GOT3 (cell line): ENCODE measurements at places on chromosomes 2 and 18.

DNA sequence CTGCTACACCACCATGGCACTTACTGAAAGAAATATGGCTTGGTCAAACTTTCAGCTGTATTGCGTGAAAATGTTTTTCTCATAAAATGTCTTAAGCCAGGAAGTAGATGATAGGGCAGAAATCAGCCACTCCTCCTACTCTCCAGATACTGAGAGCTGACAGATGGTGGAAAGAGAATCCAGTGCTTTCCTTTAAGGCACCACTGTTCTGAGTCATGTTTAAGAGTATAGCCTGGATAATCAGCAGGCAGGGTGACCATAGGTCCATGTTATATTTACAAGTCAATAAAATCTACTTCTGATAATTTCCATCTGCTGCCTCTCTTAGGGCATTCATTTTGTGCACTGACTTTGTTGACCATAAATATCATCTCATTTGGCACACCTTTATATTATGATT, 21.9 kb downstream of the ARPC2 start:
- no peak for DNase-seq

GRCh38 chr2:127330753-127331152, 36.8 kb upstream of the ERCC3 start:
- DNase-seq = no peak

- DNase-seq = no peak
Observed at GRCh38 chr18:49768051-49768391, 45.3 kb downstream of the ACAA2 start.

DNA sequence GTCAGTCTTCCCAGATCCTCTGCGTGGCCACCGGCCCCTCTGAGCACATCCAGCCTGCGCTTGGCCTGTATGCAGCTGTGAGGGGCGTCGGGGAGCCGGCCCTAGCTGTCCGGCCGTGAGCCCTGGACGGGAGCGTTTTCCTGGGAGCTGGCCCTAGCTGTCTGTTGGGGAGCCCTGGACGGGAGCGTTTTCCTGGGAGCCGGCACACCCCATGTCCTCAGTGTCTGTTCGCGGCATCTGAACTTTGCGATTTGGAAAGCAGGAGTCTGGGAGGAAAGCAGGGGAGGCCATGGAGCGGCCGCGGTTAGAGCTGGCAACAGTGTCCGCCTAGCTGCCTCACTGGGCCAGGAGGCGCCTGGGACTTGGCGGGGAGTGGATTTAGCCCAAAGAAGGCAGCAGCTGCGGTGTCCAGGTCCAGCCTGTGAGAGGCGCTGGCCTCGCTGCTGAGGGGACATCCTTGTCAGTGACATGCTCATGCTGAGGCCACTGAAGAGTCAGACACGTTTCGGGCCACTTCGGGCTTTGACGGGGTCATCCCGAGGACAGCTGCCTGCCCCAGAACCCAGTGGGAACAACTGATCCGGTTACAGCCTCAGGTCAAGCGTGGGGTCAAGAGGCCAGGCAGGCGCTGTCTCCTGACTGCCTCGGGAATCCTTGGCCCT, 75.8 kb downstream of the KCNG2 start:
- no peak for DNase-seq
